ENCODE measurements at places on chromosomes 11 and 22.

- DNase-seq, result peak; percentile 31
Measured at GRCh38 chr11:65645710-65646109, 7.8 kb downstream of the SIPA1 start.

- DNase-seq, result peak; percentile 98
Measured at GRCh38 chr22:21735200-21736083, at the start of gene YPEL1. Gene YPEL1 (minus strand): TSS chr22:21735794. CDS start chr22:21710744, 25,050 bp downstream.

DNA sequence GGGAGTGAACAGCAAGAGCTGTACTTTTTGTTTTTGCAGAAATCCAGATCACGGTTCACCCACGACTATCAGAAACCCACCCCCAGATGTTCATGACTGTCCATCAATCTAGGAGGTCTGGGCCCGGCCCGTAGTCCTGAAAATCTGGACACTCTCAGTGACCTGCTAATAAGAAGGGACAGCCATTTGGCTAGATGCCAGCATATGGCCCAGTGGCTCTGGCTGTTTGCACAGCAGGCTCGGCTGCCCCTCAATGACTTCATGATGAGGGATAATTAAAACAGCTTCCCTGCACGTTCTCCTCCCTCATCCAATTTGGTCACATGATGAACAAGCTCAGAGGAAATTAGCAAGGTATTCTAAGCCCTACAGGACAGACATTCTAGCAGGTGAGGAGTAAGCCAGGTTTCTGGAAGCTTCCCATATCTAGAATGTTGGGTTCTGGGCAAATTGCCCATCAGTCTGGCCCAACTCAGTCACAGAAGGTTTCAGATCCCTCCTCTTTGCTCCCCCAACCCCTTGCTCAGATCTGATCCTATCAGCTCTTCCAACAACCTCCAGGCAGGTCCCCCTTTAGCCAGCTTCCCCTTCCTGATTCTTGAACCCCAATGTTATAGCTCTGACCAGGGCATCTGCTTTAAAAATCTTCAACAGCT is 397.3 kb downstream of the SHANK2 start:
- peak; percentile 42 for DNase-seq

DNA sequence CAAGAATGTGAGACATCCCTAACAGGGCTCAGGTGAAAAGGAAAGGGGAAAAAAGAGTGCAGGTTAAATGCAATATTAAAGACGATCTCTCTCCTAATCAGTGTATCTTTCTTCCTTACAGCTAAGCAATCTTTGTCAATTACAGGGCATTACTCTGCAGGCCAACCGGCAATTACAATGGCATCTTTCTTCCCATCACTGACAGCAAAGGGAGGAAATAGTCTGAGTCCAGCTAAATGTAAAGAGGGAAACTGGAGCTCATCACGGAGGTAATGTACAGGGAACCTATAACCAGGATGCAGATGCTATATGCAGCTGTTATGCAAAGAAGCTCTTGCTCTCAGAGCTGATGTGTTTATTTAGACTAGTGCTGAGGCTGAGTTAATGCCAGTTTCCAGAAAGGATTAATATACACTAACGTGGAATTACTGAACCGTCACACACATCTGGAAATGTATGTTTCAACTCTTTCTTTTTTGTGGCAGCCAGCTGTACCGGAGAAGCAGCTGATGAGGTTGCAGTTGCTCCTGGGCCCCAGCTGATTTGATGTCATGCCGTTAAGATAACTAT is 121.6 kb downstream of the KIRREL3 start:
- peak; percentile 73 for DNase-seq

GRCh38 chr11:60240662-60241061 is 2.3 kb downstream of the MS4A4E start:
- no peak for DNase-seq

DNA sequence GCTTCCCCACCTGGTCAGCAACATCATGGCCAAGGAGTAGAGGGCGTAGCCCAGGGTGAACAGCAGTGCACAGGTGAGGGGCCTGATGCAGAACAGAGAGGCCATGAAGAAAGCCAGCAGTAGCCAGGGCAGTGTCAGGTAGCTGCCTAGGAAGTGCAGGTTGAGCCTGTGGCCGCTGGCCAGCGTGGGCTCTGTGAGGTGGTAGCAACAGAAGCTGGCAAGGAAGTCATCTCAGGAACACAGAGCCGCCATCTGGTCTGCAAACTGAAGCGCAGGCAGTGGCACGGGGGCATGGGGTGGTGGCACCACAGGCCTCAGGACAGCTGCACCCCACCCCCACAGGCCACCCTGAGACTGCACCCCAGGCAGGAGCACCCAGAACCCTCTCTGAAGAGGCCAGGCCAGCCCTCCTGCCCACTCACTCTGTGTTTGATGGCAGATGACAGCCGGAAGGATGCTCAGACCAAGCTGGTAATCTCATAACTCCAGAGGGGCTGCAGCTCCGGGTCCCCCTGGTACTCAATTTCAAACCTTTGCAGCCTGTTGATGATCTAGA is 95.3 kb downstream of the MED15 start:
- DNase-seq, result no peak
